ENCODE measurements at places on chromosomes 3 and 15. TPM values are rescaled to one million over a fixed set of nuclear protein-coding genes. Genes with fewer than 3 reads are reported as not detected.

PDCD10 gene
- total RNA-seq, result 75.4 TPM

ZMYND10 gene
- 0.94 TPM for total RNA-seq

NRG4 gene
- not detected for total RNA-seq

DNA sequence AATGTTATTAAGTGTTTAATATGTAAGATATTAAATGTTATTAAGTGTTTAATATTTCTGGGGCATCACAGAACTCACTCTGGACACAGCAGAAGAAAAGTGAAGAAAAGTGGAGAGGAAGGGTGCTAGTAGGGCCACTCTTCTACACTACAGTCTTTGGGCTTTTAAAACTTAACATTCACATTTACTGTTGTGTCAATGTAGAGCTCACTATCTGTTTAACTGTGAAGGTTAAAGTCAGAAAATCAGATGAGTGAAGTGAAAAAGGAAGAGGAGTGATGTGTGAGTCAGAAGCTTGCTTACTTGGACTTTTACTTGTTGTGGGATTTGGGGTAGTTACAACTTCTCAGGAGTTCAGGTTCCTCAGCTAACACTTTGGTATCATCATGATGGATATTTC, 145.3 kb upstream of the DNAJC19 start:
- DNase-seq, result no peak

GRCh38 chr15:69058830-69059556, 44.5 kb downstream of the NOX5 start:
- DNase-seq, result peak; percentile 82

GRCh38 chr15:69131362-69132220, 28.8 kb upstream of the GLCE start:
- DNase-seq, result no peak

GRCh38 chr3:30890907-30891306, 3.6 kb downstream of the GADL1 start:
- no peak for DNase-seq

GRCh38 chr15:25438601-25439368, at the start of gene UBE3A:
Gene UBE3A, minus strand, starts transcription at chr15:25439024. Its CDS starts 29,917 bp downstream, at chr15:25409107.
- peak; percentile 91 for DNase-seq

Data from activated CD4-positive, alpha-beta memory T cell treated with anti-CD3 and anti-CD28 coated beads for 36 hours (primary cell).